ENCODE measurements at places on chromosomes 7 and 10.

- DNase-seq = no peak
Measured at GRCh38 chr10:101691081-101691480, 3.9 kb downstream of the FBXW4 start.

- no peak for DNase-seq
Measured at GRCh38 chr7:22601812-22602565, 102.0 kb upstream of the STEAP1B start.

- DNase-seq = no peak
Measured at GRCh38 chr7:112882511-112882910, 92.3 kb upstream of the TMEM168 start.

GRCh38 chr10:89332123-89332633 lies 4.4 kb downstream of the IFIT3 start:
- DNase-seq = peak; percentile 71

- DNase-seq = no peak
Measured at GRCh38 chr10:12710157-12710556, 291.4 kb downstream of the CCDC3 start.

- no peak for DNase-seq
Measured at GRCh38 chr7:88226886-88227516, 7.2 kb upstream of the SRI start.

DNA sequence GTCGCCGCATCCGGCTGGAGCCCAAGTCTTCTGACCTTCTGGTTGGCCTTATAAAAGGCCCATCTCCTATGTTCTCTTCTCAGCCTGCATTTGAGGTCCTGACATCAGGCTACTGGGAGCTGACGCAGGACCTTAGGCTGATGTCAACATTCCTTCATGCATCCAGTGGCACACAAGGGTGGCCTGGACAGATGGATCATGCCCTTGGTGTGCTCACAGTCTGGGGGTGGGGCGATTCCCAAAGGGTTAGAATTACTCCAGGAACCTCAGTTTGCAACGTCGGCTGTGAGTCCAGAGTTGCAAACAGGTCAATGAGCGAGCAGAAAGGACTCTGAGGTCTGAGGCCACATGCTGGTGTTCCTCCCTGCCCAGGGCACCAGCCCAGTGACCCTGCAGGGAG lies 8.2 kb upstream of the CLIP2 start:
- no peak for DNase-seq

GRCh38 chr7:101978683-101979082 lies 161.3 kb downstream of the CUX1 start:
- no peak for DNase-seq

GRCh38 chr7:23593706-23594105 lies 3.5 kb upstream of the CCDC126 start:
- DNase-seq = no peak

DNA sequence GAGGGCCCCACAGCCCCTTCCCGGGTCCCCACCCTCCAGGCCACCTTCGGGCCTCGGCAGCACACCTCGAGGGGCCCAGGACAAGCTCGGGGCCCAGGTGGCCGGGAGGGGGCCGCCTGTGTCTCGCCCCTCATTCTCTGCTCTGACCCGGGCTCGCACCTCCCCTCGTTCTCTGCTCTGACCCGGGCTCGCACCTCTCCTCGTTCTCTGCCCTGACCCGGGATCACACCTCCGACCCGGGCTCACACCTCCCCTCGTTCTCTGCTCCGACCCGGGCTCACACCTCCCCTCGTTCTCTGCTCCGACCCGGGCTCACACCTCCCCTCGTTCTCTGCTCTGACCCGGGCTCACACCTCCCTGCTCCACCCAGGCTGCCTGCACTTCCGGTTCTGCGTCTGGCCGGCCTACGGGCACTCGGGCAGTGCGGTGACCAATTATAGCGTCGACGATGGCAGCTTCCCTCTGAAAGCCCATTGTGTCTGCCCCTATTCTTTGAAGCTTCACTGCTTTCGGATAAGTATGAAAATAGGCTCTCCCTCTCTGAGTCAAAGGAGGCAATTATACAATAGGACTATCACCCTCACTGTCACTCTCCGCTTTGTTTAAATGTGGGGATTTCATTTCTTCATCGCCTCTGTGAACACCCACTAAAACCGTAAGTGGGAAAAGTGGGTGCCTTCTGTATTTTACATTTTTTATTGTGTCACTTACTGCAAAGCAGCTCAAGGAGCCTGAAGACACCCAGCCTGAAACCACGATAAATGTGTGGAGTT lies 457.4 kb downstream of the DNAJB6 start:
- no peak for DNase-seq

GRCh38 chr10:51658000-51658399 lies 41.4 kb downstream of the CSTF2T start:
- DNase-seq = no peak

GRCh38 chr10:53601260-53601875 lies 828.8 kb upstream of the MBL2 start:
- DNase-seq = peak; percentile 25

GRCh38 chr7:153408360-153409335 lies 643.5 kb upstream of the DPP6 start:
- peak; percentile 71 for DNase-seq

- no peak for DNase-seq
Measured at GRCh38 chr10:118694848-118695247, 59.9 kb downstream of the CACUL1 start.

DNA sequence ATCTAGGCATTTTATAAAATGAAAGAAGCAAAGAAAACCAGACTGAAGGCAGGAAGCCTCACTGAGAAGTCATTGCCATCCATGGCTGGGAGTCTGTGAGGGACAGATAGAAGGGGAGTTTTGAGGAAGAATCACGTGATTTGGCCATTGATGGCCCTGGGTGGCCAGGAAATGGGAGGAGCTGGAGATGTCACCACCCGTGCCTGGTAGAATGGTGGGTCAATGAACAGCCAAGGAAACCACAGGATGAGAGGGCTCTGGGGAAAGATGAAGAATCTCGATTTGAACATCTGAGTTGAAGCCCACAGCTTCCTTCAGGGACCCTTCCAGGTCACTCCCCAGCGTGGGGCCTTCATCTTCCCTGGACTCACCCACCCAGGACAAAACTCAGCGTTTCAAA lies 103.3 kb upstream of the CHST15 start:
- no peak for DNase-seq

DNA sequence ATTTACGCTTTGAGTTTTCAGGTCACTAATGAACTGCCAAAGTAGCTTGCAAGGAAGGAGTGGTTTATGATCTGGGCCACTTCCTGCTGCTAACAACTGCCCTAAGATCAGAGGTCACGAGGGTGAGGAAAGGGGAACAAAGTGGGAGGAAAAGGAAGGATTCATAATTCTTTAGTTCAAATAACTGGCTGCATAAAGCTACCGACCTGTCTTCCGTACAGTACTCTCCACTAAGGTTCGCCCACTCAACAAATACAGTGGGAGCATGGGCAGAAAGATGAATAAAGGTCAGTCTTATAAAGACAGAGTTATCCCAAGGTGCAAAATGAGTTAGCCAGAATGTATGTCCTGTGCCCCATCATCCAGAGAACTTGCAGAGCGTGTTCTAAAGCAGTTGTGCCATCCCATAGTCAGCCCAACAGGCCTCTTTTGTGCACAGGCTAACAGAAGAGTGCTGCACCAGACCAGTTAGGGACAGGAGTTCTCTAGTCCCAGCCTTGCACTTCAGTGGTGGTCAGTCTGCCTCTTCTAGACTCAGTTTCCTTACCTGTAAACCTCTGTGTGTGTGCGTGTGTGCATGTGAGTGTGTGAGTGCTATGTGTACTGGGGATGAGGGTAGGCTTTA lies 65.9 kb downstream of the CREB3L2 start:
- DNase-seq = no peak
